ENCODE measurements at places on chromosomes 12 and 14.

DNA sequence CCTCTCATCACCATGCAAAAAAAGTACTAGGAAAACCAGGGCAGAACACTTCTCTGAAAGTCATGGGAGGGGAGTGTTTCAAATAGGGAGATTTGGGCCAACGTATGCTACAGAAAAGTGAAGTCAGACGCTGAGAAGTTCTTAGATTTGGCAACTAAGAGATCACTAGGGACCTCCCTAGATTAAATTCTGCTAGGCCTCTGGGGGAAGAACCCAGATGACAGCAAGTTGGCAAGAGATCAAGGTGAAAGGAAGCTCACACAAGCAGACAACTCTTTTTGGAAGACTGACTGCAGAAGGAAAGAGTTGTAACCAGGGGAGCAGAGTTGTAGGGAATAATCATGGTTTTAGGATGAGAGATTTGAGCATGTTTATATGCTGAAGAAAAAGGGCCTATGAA, 20.7 kb downstream of the IQSEC3 start:
- H3K27ac ChIP-seq: no peak overlapping the region
- H3K4me3 ChIP-seq: no peak overlapping the region
- no peak for DNase-seq

- no peak for DNase-seq
- no peaks in the 10 kb centered on the region for H3K27me3 ChIP-seq
- no peak overlapping the region for H3K27ac ChIP-seq
- H3K36me3 ChIP-seq: no peaks in the 10 kb centered on the region
These were observed 10.5 kb upstream of the CDK2AP1 start for GRCh38 chr12:123282111-123282510.

GRCh38 chr14:53368066-53368465, 214.9 kb upstream of the DDHD1 start:
- H3K27me3 ChIP-seq: no peaks in the 10 kb centered on the region
- no peak overlapping the region for H3K4me3 ChIP-seq
- H3K36me3 ChIP-seq: no peaks in the 10 kb centered on the region
- no peak for DNase-seq
- H3K27ac ChIP-seq: no peak overlapping the region
- H3K4me1 ChIP-seq: no peaks in the 10 kb centered on the region

DNA sequence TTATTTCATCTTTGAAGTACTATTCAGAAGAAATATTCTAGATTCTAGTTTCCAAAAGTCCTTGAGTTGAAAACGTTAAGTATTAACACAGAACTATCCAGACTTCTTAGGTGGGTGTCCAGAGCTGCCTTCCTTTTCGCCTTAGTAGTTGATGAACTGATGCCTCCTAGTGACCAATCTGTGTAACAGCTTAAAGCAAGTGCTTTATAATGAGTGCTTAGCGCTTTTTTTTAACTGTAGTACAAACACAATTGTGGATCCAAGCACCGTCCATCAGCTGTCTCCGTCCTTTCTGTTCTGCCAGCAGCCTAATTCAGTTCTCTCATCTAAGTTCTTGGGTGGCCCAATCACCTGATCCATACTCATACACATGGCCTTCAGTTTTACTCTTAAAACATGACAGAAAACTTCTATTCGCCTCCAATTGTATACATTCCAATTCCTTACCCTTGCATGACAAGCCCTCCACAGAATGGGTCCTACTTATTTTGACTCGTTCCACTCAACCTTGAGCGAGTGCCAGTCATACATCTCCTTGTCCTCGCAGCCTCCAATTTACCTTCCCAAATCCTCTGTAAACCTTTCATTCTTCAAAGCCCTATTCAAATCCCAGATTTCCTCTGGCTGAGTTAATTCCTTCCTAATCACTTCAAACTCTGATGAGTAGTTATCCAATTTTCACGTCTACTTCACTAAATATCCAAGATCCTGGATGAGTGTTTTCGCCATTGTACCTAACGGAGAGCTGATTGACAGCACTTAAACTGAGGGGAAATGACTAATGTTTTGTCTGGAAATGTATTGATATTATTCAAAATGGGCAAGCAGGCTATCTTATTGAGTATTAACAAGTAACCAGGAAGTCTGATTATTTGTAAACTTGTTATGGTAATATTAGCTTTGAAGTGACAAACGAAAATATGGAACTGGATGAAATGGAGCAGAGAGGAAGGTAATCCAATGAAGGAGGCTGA, 5.8 kb upstream of the PHLDA1 start:
- peak overlapping the region; percentile 57 for H3K27ac ChIP-seq
- peak overlapping the region; percentile 56 for H3K4me3 ChIP-seq
- H3K27me3 ChIP-seq: no peaks in the 10 kb centered on the region
- H3K4me1 ChIP-seq: peaks cover 39% of the 10 kb centered on the region

DNA sequence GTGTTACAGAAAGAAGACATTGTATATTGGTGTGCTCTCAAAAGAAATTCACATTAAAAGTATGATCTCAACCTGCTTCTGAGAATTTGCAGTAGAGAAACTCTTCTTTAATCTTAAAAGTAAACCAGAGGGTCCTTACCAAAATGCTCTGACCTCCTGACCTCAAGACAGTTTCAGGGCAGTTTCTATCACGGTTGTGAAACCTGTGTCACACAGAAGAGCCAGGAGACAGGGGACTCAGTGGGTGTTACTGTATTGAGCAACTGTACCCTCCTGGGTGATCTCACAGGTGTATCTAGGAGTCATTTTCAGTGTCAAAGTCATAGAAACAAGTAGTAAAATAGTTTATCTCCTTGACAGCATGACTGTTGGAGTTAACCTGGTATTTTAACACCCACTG, 178.0 kb downstream of the GRIP1 start:
- no peaks in the 10 kb centered on the region for H3K4me1 ChIP-seq
- no peak overlapping the region for H3K27ac ChIP-seq
- H3K27me3 ChIP-seq: peaks cover 19% of the 10 kb centered on the region
- no peaks in the 10 kb centered on the region for H3K36me3 ChIP-seq
- DNase-seq: no peak
- no peak overlapping the region for H3K4me3 ChIP-seq

- no peaks in the 10 kb centered on the region for H3K4me1 ChIP-seq
- H3K36me3 ChIP-seq: no peaks in the 10 kb centered on the region
- H3K4me3 ChIP-seq: no peak overlapping the region
- DNase-seq: peak; percentile 40
These were observed 57.7 kb downstream of the ADGRD1 start for GRCh38 chr12:131011165-131012079.

- peaks cover 2% of the 10 kb centered on the region for H3K27me3 ChIP-seq
- no peaks in the 10 kb centered on the region for H3K4me1 ChIP-seq
- H3K36me3 ChIP-seq: no peaks in the 10 kb centered on the region
- no peak overlapping the region for H3K27ac ChIP-seq
- no peak for DNase-seq
- H3K4me3 ChIP-seq: no peak overlapping the region
These were observed 883 bp upstream of the MYL2 start for GRCh38 chr12:110921262-110921661.
